ENCODE measurements at places on chromosomes 1 and 21. TPM values are rescaled to one million over a fixed set of nuclear protein-coding genes. Genes with fewer than 3 reads are reported as not detected.

DNA sequence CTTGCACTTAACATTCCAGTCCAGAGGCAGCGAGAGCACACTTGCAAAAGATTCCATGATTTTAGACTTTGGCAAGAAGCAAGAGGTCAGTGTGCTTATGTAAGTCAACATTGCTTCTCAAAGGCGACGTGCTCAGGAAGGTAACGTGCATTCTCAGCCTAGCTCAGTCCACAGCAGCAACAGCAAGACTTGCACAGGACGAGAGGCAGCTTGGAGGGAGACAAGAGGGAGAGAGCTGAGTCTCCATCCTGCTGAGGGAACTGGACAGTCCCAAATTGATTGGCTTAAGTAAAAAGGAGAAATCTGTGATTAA is 56.5 kb downstream of the PTP4A2 start:
- DNase-seq, result no peak

- DNase-seq, result no peak
Observed at GRCh38 chr1:8154621-8155052, 128.5 kb upstream of the ERRFI1 start.

The GRIK3 gene
- 1.7 TPM for total RNA-seq

DNA sequence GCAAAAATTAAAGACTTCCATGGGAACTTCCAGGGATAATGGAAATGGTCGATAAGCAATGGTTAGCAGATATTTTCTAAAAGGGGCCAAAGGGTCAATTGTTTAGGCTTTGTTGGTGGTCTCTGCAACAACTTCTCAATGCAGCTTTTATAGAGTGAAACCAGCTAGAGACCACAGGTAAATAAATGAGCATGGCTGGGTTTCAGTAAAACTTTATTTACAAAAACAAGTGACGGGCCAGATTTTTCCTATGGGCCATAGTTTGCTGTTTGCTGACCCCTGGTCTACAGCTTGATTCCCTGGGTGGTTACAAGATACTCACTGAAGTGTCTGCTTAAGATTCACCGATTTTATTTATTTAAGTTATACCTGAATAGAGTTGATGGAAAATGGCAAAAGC is 22.6 kb upstream of the PRDM15 start:
- no peak for DNase-seq

The CD247 gene
- 1.2 TPM for total RNA-seq

GRCh38 chr1:3561702-3562101 is 49.6 kb downstream of the MEGF6 start:
- no peak for DNase-seq

- no peak for DNase-seq
Observed at GRCh38 chr1:100413035-100413434, 60.7 kb downstream of the CDC14A start.

DNA sequence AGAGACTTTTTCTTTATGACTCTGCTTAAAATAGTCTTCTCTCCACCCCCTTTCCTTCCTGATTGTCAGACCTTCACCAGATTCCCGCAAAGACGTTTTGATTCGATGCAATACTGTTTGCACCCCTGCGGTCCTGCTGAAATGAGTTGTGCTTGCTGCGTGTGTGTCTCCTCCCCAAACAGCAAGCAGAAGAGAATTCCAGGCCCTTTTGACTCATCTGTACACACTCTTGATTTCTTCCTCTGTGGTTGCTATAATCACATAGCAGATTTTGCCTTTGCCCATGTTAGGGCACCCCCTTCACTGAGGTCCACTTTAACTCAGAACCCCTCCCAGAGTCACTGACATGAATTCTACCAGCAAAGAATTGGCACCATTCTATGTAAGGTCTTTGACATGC is 136.5 kb downstream of the ZZZ3 start:
- DNase-seq, result no peak

DNA sequence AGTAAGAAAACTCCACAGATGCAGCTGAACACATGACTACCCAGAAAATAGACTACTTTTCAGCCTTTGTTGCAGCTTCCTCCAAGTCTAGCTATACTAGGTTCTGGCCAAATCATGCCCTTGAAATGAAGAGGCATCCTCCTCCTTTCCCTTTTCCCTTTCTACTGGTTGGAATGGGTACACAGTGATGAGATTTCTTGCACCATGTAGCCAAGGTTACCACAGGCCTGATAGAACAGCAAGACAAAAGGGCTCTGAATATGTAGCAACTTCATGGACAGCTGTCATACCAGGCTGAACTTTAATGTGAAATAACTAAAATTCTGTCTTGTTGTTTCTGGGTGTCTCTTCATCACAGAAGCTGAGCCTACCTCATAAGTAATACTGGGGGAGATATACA is 146.5 kb downstream of the PDE4B start:
- no peak for DNase-seq

The LEMD1 gene
- 11.9 TPM for total RNA-seq

- no peak for DNase-seq
Observed at GRCh38 chr21:39796466-39796865, 51.5 kb downstream of the IGSF5 start.

GRCh38 chr21:15604413-15604812 is 125.4 kb upstream of the USP25 start:
- DNase-seq, result no peak

DNA sequence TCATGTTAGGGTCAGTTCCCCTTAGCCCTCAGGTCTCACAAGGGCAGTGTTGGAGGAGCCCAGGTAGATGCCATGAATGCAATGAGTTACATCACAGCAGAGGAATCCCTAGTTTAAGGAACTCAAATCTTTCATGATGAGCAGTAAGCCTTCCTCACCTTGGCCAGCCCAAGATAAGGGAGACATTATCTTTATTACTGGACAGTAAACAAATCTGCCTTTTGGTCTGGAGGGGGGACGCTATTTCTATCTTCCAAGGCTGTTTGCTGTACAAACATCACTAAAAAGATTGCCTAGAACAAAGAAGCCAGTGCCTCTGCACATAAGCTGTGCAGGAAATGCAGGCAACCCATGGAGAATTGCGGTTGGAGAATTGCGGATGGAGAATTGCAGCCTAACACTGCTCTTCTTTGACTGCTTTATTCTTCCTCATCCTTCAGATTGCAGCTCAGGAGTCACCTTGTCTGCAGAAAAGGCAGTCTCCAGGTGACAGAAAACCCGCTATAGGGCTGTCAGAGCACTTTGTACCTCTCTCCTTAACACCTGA is 2.3 kb upstream of the CHI3L1 start:
- DNase-seq, result no peak

The RGS8 gene
- 0.07 TPM for total RNA-seq

GRCh38 chr1:57522575-57522974 is 98.7 kb upstream of the DAB1 start:
- DNase-seq, result no peak

- no peak for DNase-seq
Observed at GRCh38 chr1:228292609-228292911, 84.7 kb downstream of the OBSCN start.

DNA sequence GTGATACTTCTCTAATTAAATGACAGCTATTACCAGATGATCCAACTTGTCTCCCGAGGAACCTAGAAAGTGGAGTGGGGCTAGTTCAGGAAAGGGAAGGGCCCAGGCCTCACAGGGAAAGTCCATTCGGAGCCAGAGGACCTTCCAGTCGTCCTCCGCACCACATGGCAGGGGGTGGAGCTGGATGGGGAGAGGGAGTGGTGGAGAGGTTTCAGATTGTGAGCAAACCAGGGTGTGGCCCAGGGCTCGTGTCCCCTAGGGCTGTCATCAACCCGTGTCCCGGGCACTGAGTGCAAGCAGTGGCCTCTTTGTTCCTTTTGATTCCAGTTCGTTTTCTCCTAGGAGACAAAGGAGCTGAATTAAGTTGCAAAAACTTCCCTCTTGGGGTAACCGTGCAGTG is 114.9 kb downstream of the HUNK start:
- no peak for DNase-seq

DNA sequence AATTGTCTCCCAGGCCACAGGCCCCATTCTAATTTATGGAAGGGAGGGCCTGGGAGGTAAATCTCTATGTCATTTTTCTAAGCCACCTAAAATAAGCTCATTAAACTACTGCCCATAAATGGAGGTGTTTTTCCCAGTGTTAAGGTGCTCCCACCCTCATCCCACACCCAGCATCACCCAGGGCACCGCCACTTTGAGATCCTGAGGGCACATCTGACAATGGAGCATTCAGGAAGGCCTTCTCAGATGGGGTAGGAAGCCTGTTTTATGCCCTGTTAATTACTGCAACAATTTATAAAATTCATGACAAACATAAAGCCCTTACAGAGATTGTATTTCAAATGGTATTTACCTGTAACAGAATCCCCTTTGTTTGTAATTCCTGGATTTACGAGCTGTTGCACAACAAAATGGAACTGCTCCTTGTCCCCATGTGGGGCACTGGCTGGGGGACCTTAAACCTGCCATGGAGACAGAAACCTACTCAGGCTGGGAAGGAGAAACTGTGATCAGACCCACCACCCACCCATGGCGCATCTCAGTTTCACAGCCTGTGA is 319.5 kb upstream of the USP24 start:
- DNase-seq, result no peak

The SERTAD4 gene
- 3.9 TPM for total RNA-seq

GRCh38 chr21:44510508-44511218 is 29.3 kb downstream of the KRTAP10-1 start:
- DNase-seq, result peak; percentile 85

- DNase-seq, result peak; percentile 52
Observed at GRCh38 chr1:36885540-36886357, 148.6 kb downstream of the GRIK3 start.
